ENCODE measurements at places on chromosomes 12 and 14. TPM values are rescaled to one million over a fixed set of nuclear protein-coding genes. Genes with fewer than 3 reads are reported as not detected.

The DYRK4 gene
- polyA plus RNA-seq: not detected

The L3HYPDH gene
- 19.8 TPM for polyA plus RNA-seq

DNA sequence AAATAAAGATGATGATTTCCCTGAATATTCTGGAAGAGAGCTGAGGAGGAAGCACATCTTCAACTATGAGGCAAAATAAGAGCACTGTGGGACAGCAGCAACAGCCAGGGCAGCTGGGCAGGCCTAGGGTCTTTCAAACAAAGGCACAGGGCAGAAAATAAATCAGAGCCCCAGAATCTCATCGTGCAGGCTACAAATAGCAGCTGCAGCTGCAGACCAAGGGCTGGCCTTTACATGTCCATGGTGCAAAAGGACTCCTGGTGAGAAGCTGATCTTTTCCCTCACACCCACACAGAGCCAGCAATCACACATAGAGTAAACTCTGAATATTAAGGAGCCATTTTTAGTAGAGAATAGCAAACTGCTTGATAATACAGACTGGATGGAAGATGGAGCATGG is 13.6 kb upstream of the MYBPC1 start:
- DNase-seq: no peak

DNA sequence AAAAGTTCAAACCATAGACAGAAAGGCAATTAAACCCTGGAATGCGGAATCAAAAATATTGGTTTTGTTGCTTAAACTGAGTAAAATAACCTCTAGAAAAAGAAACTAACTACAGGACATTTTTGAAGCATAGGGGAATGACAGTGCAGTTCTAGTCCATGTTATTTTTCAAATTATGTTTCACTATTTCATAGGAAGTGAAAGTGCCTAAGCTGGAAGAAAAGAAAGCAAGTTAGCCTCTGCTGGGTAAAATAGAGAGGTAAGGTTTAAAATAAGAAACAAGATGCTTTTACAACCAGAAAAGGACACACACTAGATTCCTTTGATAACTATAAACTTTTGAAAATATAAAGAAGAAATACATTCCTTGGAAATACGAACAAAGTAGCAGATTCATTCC is 1.1 kb downstream of the CLECL1 start:
- DNase-seq: no peak

The RNASE3 gene
- not detected for polyA plus RNA-seq

GRCh38 chr12:117521867-117522266 is 160.4 kb upstream of the NOS1 start:
- no peak for DNase-seq

DNA sequence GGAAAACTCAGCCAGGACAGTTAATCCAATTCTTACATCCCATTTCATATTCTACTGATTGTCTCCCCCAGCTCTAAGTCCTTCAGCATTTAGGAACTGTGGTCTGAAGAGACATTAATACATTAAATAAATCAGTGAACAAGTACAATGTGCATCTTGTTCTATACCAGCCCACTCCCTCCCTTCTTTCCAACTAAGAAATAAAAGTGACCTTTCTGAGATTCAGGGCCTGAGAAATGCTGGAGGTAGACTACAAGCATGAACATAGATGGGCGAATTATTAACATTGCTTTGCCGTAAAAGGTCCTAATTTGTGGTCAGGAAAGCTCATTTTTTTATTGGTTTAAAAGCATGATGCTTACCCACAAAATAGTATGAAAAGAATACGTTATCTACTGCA is 113.1 kb downstream of the NELL2 start:
- DNase-seq: no peak

GRCh38 chr14:73712540-73713180 is 1.5 kb downstream of the PNMA1 start:
- no peak for DNase-seq

- no peak for DNase-seq
Measured at GRCh38 chr12:47910486-47910885, 5.7 kb upstream of the VDR start.

- DNase-seq: no peak
Measured at GRCh38 chr14:105601360-105602242, 75.2 kb downstream of the TMEM121 start.

The CNTN1 gene
- polyA plus RNA-seq: 30.8 TPM

The RASSF9 gene
- polyA plus RNA-seq: 4.9 TPM

DNA sequence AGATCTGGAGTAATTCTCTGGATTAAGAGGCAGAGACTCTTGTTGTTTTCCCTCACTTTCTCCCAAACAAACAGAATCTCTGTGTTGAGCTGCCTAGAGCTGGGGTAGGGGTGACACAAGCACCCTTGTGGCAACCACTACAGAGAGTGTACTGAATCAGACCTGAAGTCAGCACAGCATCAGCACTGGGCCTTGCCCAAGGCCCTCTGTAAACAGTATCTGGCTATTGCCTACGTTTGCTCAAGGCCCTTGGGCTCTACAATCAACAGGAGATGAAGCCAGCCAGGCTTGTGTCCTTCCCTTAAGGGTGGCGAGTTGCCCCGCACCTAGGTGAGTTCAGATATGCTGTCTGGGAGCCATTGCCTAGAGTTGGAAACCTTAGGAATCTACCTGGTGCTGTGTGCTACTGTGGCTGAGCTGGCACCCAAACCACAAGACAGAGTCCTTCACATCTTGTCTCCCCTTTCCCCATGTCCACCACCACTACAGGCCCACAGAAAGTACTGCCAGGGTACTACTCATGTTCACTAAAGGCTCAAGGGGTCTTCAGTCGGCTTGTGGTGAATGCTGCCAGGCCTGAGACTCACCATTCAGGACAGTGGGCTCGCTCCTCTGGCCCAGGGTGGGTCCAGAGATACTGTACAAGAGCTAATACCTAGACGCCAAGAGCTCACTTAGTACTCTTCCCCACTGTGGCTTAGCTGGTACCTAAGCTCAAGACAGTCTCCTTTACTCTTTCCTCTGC is 206.8 kb downstream of the SYNE2 start:
- no peak for DNase-seq

GRCh38 chr14:74350928-74351323 is 2.7 kb downstream of the VRTN start:
- DNase-seq: no peak

- no peak for DNase-seq
Measured at GRCh38 chr12:108418164-108418890, 79.2 kb upstream of the CMKLR1 start.

DNA sequence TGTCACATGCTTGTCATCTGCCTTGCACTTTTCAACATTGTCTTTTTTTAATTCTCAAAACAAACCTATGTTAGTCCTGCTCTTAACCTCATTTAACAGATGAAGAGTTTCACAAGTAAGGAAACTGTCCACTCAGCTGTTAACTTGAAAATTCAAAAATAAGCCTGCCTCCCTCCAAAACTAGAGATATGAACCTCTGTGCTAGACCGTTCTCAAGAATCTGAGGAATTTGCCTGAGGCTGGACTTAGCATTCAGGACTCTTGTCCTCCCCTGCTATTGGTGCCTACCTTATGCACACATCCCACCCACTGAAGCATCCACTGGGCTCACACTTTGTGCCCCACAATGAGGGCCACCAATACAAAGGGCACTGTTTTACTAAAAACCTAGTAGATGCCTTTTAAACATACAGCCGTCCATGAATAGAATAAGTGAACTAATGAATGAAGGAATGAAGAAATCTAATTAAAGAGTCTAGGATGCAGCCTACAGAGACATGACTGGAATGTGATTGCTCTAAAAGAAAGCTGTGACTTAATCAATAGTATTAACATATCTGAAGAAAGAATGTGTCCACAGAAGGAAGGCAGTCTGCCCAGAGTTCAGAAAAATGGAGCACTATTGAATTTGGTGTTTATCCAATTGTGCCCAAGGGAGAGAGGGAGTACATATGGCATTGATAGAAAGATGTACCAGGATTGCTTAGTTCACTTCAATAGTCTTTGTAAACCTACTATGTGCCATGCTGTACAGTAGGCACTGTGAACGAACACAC is 238.5 kb downstream of the SPTSSA start:
- DNase-seq: no peak

The NID2 gene
- polyA plus RNA-seq: 77.8 TPM

GRCh38 chr12:111418594-111418880 is 12.8 kb downstream of the SH2B3 start:
- no peak for DNase-seq

- no peak for DNase-seq
Measured at GRCh38 chr12:6292606-6293005, 17.9 kb upstream of the PLEKHG6 start.

The BCL11B gene
- 3.6 TPM for polyA plus RNA-seq

The HOXC12 gene
- polyA plus RNA-seq: 0.08 TPM

GRCh38 chr14:93752980-93753561 is 35.2 kb downstream of the PRIMA1 start:
- DNase-seq: no peak

- peak; percentile 91 for DNase-seq
Measured at GRCh38 chr14:103121846-103122584, 1.2 kb upstream of the TNFAIP2 start.

- peak; percentile 92 for DNase-seq
Measured at GRCh38 chr14:21038441-21039422, 3.4 kb upstream of the RNASE7 start.

The CIDEB gene
- polyA plus RNA-seq: 25.8 TPM

GRCh38 chr12:50985322-50985721 is 33.0 kb downstream of the HIGD1C start:
- peak; percentile 78 for DNase-seq

- DNase-seq: peak; percentile 9
Measured at GRCh38 chr14:96852823-96853422, 55.7 kb downstream of the VRK1 start.

GRCh38 chr14:54798465-54799124 is 104.0 kb downstream of the GCH1 start:
- no peak for DNase-seq

- DNase-seq: peak; percentile 37
Measured at GRCh38 chr14:51228890-51229289, 11.2 kb upstream of the TMX1 start.

- no peak for DNase-seq
Measured at GRCh38 chr14:50808053-50808452, 22.9 kb downstream of the NIN start.

DNA sequence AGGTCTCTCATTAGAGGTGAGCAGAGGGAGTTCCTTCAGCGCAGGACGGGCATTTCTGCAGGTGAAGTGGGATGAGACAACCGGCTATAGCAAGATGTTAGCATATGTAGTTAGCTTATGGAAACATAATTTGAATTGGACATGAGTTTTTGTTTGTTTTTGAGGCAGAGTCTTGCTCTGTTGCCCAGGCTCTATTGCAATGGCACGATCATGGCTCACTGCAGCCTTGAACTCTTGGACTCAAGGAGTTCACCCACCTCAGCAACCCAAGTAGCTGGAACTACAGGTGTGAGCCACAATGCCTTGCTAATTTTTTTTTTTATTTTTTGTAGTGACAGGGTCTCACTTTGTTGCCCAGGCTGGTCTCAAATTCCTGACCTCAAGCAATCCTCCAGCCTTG is 69.2 kb downstream of the RCOR1 start:
- no peak for DNase-seq

DNA sequence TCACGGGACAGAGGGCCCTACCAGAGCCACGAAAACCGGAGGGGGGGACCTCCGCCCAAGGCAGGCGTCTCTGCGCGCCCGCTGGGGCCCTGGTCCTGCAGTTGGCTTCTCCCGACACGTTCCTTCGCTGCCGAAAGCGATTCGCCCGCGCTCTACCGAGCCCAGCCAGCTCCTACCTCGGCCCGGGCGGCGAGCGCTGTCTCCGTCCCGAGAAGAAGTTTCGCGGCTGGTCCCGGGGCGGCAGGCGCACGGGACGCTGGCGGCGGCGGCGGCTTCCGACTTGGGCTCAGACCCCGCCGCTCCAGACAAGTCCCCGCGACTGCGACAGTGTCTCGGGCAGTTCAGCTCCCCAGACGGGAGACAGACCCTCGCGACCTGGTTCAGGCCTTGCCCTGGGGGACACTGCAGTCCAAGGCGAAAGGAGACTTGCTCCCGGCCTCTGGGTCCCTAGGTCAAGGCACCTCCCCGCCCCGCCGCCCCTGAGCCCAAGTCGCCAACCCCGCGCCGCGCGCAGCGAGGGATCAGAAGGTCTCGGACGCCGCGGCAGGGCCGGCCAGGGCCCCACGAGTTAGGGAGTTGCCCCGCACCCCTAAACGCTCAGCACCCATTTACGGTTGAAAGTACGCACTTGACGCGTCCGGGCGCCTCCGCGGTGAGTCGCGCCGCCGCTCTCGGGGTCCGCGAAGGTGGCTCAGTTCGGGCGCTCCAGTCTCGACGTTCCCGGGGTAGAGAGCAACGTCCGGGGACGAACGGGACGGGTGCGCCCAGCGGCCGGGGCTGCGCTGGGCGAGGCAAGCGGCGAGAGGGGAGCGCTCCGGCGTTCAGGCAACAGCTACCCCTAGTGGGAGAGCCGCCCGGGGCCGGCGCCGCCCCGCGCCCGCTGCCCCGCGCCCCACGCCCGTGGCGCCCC is 1.4 kb upstream of the DIO3 start:
- peak; percentile 46 for DNase-seq

The SDS gene
- polyA plus RNA-seq: not detected

GRCh38 chr12:41794336-41794735 is 350.3 kb downstream of the GXYLT1 start:
- no peak for DNase-seq

The DIO3 gene
- 2.0 TPM for polyA plus RNA-seq

DNA sequence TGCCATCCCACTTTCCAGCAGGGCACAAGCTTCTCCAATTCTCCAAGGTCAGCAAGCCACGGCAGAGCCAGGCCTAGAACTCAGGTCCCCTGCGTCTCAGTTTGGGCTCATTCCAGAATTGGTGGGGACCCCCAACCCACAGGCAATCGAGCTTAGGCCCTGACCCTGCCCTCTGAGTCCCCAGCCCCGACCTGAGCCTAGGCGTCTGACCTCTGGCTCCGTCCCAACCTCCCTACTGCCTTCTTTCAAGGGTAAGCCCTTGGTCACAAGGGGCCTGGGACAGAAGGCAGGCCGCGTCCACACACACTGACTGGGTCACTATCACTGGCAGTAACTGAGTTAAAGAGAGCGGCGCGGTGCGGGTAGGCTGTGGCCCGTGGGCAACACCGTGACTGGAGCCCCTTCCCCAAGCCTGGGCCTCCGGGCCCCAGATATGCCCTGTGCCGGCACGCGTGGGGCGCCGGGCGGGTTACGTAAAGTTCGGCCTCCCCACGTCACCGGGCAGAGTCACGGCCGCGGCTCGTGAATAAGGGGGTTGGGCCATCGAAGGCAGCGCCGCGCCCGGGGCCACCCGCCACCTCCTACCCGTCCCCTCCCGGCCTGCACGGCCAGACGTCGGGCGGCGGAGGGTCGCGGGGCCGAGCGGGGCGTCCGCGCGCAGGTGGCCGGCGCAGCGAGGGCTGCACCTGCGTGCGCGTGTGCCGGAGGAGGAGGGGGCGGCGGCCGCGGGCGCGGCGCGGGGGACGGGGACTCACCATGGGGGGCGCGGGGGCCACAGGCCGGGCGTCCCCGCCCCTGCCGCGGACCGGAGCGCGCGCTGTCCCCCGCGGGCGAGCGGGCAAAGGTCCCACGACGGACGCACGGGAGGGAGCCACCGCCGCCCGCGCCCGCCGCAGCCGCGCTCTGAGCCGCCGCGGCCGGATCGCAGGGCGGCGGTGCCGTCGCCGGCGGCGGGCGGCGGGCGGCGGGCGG is 516 bp downstream of the ANKRD9 start:
- no peak for DNase-seq

Measured in muscle of arm (tissue), 14 donors.